ENCODE measurements at places on chromosomes 5 and 9.

DNA sequence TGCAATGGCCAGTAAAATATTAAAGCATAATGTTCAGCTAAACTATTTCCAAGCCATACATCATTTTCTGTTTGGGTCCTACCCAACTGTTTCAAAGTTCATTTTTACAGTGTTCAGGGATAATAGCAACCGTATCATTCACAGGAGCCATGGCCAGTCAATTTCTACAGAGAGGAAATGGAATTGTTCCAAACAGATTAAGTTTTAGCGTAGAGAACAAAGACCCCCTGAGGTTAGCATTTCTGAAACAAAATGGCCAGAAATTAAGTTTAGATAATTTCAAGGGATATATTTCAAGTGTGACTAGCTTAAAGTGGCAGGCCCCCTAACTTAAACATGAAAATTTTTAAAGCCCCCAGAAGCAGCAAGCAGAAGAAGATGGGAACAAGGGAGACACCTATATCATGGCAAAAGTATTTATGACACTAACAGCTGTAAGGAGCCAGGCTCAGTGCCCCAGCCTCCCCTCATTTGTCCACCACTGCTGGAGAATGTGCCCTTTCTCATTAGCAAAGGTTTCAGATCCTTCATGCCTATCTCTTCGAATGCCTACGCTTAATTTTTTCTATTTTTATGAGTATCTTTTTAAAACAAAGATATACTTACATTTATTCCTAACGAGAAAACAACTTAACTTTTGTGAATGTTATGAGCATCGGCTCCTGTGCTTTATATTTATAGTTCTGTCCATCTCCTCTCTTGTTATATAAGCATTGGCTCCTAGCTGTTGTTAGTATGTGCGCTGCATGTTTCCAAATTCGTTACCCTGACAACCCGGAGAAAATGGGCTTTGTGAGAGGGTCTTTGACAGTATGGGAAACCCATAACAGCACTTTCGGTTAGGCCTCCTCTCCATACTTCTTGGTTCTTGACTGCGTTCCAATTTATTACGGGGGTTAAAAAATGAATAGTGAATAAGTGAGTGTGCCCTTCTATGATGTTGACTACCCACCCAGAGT is 116.3 kb downstream of the MED27 start:
- DNase-seq = no peak

GRCh38 chr9:131416509-131416908 is 22.6 kb downstream of the PRRC2B start:
- DNase-seq = no peak

DNA sequence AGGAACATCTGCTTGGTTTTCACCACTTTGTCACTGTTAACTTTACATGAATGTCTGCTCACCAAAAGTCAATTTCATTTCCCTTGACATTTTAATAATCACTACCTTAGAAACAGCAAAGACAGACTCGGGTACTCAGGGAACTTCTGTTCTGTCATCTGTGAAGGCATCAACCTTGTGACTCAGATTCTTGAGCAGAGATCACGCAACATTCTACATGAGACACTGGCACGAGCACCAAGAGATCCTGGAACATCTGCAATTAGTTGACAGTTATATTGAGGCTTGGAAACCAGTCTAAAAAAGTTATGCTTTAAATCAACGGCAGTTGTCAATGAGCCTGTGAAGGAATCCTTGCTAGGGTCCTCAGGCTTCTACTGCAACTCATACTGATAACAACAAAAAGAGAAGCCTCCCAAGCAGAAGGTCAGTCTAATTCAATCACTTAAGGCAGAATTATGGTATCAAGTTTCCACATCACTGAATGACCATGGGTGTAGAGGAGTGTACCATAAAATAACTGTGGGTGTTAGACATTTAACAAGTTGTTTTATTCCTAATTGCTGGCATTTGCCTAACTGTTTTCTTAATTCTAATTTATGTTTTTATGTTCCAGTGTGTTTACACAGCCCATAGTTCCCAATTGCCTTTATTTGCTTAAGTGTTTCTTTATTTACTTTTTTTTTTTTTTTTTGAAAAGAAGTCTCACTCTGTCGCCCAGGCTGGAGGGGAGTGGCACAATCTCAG is 3.3 kb upstream of the PBX3 start:
- DNase-seq = no peak

DNA sequence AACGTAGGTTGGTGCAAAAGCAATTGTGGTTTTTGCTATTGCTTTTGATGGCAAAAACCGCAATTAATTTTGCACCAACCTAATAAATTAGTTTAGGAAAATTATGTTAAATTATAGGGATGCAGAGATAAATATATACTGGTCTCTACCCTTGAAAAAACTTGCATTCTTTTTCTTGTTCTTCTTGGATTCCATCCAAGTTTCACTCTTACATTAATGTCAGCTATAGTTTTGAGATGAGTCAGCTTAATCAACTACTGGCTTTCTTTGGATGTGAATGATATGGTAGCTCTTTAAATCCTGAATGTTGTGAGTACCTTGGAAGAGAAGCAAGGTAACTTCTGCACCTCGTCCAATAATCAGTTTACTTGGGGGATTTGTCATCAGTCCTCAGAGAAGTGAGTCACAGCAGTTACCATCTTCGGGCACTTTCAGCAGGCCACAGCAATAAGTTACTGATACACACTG is 549.0 kb upstream of the ZNF608 start:
- DNase-seq = no peak

GRCh38 chr9:135102331-135102730 is 14.9 kb downstream of the OLFM1 start:
- DNase-seq = no peak

DNA sequence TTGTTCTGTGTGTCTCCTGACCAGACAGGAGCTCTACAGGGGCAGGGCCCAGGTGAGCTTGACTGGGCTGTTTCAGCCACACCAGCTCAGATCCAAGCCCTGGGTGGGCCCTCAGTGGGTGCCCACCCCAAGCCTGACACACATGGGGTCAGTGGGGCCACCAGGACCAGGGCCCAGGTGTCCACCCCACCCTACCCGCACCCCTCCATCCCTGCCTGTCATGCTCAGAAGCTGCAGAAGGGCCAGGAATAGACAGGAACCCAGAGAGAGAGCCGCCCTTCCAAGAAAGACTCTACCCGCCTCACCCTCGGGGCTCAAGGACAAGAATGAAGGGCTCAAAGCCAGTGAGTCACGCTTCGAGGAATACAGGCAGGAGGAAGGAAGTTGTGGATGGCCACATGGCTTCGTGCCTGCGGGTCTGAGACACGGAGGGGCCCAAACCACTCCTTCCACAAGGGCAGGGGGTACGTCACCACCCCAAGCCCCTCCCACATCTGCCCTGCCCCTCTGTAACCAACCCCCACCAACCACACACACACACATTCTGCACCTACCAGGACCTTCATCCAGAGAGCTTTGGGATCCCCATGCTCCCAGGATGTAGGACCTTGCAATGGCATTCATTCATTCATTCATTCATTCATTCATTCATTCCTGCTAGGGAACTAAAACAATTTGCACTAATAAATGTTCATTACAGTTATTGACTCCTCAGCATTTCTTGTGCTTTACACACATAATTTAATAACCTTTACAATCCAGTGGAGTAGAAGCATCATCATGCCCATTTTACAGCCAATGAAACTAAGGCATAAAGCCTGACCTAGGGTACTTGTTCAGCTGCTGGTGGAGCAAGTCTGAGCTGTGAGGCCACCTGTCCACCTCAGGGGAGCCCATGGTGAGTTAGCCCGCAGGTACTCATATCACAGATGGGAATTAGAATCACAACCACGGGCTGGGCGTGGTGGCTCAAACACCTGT is 55.9 kb upstream of the STXBP1 start:
- DNase-seq = peak; percentile 66

DNA sequence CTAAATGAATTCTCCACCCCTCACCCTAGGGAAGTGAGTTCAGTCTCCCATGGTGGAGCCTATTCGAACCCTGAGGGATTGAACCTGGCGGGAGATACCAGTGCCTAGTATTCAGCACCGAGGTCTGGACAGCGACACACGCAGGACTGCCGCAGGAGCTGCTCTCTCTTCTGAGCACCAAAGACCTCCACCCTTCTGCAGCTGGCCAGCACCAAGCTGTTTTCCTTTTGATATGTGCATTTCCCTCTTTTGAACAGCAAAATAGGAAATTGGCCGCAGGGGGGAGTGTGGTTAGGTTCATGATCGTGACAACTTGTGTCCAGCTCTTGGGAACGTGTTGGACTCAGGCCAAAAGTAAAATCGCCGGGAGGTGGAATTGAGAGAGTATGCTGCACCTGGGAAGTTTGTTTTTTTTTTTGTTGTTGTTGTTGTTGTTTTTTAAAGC is 1.2 kb upstream of the PCSK1 start:
- DNase-seq = peak; percentile 68

- no peak for DNase-seq
Measured at GRCh38 chr5:26227245-26227644, 811.1 kb downstream of the CDH9 start.

GRCh38 chr5:175253597-175253996 is 190.4 kb downstream of the DRD1 start:
- no peak for DNase-seq

DNA sequence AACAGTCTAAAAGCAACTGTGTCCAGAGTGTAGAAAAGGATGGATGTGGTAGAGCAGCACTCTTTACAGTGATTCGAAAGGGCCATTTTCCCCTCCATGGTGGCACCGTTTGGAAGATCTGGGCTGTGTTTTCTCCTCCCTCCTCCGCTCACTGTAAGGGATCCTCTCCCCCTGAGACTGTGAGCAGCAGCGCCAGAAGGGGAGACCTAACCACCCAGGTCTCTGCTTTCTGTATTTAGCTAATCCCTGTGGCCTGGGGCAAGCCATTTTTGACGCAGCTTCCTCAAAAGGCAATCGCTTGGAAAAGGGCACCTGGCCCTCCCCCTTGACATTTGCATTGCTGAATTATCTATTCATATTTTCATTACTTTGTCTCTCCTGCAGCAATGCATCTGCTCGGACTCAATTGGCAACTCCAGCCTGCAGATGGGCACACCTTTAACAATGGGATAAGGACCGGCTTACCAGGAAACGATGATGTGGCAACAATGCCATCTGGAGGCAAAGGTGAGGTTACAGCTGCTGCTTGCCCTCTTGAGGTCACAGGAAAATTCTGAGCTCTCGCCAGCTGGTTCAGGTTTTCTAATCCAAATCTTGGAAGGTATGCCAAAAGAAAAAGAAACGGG is 244.3 kb upstream of the WWC1 start:
- no peak for DNase-seq

- no peak for DNase-seq
Measured at GRCh38 chr9:111969061-111969460, 72.4 kb downstream of the UGCG start.

- no peak for DNase-seq
Measured at GRCh38 chr9:33714989-33715388, 80.4 kb upstream of the PRSS3 start.

Measured in erythroblast (primary cell).